NCI-H510A treated with DMSO at 0.1 percent for 48 hours (cell line): ENCODE measurements at places on chromosomes 4 and X.

DNA sequence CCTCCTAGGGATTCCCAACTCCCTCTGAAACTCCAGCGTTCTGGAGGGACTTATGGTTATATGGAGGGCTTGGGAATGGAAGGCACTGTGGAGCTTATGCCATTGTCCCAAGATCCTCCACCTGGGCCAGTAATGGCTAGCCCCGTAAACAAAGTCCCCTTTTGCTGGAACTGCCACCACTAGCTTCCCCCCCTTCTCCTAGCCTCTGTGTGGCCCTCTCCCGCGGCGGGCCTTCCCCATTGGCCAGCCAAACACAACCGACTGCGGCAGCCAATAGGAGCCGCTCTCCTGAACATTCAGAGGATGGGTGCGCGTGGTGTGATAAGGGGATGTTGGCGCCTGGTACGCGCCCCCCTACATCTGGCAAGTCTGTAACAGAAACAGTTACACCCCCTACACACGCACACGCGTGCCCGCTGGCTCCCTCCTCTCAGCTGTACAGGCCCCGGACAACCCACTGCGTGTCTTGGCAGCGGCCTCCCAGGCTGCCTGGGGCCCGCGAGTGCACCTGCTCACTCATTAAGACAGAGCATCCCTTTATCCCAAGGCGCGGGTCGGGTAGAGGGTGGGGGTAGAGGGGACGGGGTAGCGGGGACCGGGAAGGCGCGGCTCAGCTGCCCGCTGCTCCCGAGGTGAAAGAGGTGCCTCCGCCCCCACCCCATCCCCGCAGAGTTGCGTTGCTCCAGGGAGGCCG, 863 bp upstream of the RAB33A start:
- peak; percentile 83 for DNase-seq

- DNase-seq = no peak
Measured at GRCh38 chrX:87572901-87573300, 55.3 kb downstream of the KLHL4 start.

DNA sequence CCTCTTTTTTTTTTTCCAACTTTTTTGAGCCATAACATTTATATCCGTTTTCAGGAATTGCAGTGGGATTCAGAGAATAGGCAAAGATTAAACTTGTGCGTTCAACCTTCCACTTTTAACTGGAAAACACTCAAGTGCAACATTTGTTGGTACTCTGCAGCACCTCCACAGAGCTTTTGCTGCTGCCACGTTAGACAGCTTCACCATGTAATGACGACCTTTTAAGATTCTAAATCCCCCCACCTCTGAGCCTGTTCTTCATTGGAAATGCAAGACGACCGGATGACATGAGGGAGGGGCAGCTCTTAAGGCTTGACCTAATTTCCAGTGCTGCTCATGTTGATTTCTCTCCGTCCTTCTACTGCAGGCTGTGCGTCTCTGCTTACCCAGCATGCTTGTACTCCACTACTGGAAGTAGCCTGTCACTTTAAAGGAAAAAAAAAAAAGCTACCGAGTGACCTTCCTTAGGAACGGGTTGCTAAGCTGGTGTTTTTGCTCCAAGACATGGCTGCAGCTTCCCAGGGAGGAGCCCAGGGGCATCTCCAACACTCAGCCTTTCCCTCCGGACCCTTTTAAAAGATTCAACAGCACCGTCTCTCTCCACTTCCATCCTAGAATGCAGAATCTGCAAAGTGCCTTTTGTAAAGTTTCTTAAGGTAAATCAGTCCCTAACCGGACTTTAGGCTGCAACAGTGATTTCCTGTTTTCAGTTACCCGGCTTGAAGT, at the start of gene CC2D2A:
TSS of gene CC2D2A (plus strand) at position 481 of the 726 bp plus-strand sequence. CDS start 6,051 bp downstream, outside the sequence.
- peak; percentile 7 for DNase-seq

DNA sequence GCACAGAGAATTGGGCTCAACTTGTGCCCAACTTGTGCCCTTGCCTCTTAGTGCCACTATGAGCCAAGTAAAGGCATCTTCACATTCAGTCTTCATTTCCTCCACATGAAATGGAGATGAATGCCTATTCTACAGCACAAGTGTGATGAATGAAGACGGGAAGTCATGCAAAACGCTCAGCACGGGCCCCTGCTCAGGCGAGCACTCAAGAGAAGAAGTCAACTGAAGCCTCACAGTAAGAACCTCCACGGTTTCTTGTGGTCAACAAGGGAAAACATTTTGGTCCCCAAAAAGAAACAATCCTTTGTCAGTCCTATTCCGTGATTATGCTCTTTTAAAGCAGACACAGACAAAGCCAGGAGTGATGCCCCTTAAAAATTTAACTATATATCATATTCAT, 87.0 kb downstream of the IRF2 start:
- no peak for DNase-seq

DNA sequence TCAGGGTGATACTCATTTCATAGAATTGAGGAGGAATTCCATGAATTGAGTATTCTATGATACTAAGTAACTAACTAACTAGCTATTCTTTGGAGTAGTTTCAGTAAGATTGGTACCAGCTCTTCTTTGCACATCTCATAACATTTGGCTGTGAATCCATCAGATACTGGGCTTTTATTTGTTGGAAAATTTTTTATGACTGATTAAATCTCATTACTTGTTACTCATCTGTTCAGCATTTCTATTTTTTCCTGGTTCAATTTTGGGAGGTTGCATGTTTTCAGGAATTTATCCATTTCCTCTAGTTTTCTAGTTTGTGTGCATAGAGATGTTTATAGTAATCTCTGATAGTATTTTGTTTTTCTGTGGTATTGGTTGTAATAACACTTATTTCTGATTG, 70.8 kb upstream of the FREM3 start:
- no peak for DNase-seq

GRCh38 chr4:38469410-38469809, 194.6 kb upstream of the KLF3 start:
- no peak for DNase-seq

DNA sequence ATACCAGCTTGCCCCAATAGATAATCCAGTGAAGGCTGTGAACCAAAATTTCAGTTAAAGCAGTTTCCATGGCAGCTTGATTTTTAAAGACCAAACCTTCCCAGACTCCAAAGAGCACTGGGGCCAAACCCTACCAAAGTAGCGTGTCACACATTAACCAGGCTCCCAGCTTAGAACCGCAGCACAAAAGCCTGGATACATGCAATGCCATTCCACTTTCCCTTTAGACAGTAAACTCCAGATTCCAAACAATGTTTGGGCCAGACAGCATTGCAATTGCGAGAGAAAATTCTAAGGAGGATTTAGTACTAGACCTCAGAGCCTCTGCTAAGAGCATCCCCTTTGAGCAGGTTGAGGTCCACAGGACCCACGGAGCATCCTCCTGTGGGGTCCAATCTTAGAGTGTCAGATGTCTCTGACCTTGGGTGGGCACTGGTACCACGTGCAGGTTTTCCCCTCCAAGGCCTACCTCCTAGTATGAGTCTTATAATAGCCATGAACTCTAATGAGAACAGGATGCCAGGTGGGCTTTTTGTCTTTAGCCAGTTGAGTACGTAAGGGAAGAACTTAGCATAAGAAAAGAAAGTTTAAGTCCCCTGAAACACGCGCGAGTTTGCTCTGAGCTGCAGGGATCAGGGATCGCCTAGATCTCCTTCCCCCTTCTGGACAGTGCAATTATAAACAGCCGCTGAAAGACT, 38.8 kb downstream of the MGARP start:
- no peak for DNase-seq

DNA sequence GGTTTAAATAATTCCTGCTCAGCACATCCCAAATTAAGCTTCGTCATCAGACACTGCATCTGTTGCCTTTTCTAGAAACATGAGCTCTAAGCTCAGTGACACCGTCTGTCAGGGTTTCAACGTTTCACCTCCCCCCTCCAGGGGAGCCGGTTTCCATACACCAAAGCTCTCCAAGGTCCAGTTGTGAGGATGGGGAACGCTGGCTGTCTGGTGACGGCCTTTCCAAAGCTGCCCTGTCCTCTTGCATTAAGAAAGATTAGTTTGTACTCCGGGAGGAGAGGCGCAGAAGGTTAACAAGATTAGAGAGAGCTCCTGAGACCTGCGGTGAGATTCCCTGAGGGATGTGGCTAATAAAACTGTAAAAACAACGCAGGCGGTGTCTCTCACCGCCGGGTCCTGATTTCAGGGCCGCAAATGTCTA, 43.2 kb downstream of the ASMT start:
- DNase-seq = peak; percentile 59

DNA sequence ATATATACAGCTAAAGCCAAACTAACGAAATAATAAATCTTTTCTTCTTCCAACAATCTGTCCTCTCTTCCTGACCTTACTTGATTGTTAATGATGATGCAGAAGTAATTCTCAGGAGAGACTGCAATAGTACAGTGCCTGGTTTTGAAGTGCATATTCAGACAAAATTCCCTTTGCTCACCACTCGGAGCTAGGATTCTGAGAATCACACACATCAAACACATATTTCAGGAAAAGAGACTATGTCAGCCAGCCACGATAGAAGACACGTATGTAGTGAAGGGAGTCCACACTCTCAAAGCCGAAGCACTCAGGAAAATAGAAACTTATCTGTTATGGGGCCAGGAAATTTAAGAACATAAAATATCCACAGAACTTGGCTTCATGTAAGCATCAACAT, 362.5 kb upstream of the FAT1 start:
- DNase-seq = no peak

DNA sequence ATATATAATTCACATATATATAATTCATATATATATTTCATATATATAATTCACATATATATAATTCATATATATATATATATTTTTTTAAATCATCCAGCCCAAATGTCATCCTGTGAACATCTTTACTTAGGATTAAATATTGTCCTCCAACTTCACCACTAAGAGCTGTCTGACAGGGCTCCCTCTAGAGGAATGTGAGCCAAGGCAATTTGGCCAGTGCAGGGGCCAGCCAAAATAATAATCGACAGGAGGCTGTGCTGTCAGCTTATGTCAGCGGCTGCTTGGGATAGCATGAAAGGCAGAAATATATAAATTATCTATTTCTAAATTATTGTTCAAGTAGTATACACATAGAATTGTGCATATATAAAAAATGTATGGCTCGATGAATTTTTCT, 29.5 kb downstream of the EGFL6 start:
- DNase-seq = no peak

- DNase-seq = no peak
Measured at GRCh38 chrX:101230636-101231035, 11.1 kb downstream of the DRP2 start.

GRCh38 chr4:2442175-2442993, 23.6 kb downstream of the CFAP99 start:
- no peak for DNase-seq

- DNase-seq = no peak
Measured at GRCh38 chrX:119693996-119694451, 1.1 kb upstream of the SEPTIN6 start.

DNA sequence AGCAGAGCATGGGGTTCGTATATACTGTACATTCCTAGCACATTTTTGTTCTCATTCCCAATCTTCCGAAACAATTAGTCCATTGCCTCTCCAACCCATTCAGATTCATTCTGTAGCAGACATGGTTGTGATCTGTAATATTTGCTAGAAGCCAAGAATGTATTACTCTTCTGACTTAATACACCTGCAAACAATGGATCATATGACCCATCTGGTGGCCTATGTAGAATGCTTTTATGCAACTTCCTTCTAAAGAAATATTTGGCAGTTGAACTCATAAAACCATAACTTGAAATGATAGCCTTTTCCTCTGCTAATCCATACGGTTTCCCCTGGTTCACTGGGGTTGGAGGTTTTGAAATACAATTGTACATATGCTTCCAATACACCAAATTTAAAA, 32.8 kb upstream of the SGMS2 start:
- DNase-seq = no peak

- DNase-seq = no peak
Measured at GRCh38 chr4:48266781-48267180, 2.9 kb downstream of the TEC start.
